Memory B cell (primary cell): ENCODE measurements at places on chromosomes 2 and 18.
A peak's percentile ranks its signal among the peaks of the same experiment; 100 is the strongest.

DNA sequence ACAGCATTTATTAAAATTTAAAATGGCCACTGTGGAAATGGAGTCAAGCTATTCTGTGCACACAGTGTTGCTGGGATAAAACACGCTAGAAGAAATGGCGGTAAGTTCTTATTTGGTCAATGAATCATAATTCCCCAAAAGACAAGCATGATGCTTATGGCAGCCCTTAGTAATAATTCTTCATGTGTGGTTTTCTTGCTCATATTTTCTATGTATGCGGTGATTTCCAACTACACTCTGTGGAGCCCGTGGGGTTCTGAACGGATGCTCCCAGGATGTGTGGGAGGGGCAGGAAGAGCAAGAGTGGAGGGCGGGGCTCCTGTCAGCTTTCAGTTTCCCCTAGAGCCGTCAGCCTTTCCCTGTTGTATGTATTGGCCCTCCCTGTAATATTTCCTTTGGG lies 91.7 kb upstream of the RMDN2 start:
- no peak for DNase-seq

- no peak for DNase-seq
Observed at GRCh38 chr18:69934601-69935265, 12.9 kb downstream of the CD226 start.

DNA sequence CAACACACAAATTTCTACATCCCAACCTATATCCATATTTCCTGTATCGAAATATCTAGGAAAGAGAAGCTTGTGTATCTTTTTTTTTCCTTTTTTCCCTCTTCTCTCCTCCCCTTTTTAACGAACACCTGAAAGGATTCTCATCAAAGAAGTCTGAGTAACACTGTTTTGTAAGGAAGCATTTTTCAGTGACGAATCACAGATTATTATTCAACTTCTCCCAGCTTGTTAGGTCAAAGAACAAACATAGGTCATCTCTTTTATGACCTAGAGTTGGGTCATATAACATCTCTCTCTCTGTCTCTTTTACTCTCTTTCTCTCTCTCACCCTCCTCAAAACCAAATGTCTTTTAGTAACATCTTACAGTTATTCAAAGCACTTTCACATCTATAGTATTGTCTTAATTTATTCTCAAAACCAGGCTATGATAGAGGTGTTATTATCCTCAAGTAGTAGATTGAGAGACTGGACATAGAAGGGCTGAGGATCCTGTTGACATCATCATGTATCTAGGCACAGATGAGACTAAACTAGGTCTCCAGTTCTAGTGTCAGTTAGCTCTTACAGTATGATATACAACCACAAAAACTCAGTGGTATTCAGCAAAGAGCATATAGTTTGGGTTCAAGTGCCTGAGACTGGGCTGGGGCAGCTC lies 80.1 kb upstream of the SPOPL start:
- no peak for DNase-seq

- no peak for DNase-seq
Observed at GRCh38 chr18:35141077-35141476, 99.8 kb upstream of the ZNF397 start.

GRCh38 chr2:169291517-169291916 lies 70.8 kb downstream of the LRP2 start:
- no peak for DNase-seq

DNA sequence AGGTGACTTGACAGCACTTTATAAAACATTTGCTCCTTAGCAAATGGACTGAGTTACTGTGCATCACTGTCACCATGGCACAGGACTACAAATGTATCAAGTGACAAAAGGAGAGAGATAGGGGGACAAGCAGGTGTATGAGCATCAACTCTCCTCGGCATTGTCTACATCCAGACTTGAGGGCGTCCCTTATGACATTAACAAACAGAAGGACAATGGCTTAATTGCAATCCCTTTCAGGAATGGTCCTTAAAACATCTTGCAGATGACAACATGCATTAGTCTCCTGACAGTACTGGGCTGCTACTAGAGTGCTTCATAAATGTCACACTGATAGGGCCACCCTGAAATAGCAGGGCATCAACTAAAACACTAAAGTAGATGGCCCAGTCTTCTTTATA lies 198.8 kb downstream of the PDE1A start:
- DNase-seq, result no peak

- no peak for DNase-seq
Observed at GRCh38 chr18:36314754-36315153, 17.2 kb downstream of the FHOD3 start.

GRCh38 chr2:232488097-232488711 lies 570 bp upstream of the ECEL1 start:
- DNase-seq, result no peak

DNA sequence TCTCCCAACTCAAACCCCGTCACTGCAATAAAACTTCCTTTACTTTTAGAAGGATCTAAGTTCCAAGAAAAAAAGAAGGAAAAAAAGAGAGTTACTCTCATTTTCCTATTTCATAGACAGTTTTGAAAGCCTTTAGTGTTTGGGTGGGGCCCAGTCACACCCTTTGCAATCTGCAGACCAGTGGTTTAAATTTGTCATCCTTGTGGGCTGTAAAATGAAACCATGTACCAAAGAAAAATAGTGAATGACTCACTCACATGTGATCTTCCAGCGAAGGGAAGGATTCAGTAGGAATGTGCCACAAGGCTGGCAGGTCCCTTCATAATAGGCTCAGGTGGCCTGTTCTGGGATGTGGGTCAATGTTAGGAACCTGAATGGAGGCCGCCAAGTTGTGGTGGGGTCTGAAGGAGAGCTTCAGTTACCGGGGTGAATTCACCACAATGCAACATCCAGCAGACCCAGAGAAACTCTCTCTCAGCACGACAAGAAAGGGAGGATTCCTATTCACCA lies 28.3 kb downstream of the ANXA4 start:
- no peak for DNase-seq

DNA sequence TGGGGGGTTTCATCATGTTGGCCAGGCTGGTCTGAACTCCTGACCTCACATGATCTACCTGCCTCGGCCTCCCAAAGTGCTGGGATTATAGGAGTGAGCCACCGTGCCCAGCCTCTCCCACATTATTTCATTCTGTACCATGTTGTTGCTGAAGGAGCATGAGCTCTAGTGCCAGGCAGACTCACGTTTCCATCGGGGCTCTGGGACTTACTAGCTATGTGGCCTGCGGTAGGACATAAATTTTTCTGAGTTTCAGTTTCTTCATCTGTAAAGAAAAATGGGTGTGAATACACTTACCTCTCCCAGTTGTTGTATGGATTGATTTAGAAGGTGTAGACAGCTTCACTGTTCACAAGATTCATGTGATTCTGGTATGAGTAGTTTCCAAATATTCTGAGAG lies 30.8 kb upstream of the CCL20 start:
- DNase-seq, result no peak

DNA sequence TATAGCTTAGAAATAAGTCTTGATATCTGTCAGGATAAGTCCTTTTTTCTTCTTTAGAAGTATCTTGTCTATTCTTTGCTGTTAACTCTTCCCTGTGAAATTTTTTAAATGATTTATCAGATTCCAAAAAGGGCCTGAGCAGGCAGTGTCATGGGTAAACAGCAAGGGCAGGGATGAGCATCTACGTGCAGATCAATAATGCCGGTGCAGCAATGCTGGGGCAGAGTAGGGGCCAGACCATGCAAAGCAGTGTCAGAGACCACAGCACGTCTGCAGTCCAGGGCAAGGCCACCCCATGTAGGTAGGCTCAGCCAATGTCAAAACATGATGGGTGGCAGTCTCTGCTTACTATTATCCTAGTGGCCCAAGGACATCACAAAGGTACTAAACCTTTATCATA lies 182.2 kb downstream of the TMEM247 start:
- no peak for DNase-seq

GRCh38 chr2:67604360-67604759 lies 207.2 kb downstream of the ETAA1 start:
- DNase-seq, result no peak

DNA sequence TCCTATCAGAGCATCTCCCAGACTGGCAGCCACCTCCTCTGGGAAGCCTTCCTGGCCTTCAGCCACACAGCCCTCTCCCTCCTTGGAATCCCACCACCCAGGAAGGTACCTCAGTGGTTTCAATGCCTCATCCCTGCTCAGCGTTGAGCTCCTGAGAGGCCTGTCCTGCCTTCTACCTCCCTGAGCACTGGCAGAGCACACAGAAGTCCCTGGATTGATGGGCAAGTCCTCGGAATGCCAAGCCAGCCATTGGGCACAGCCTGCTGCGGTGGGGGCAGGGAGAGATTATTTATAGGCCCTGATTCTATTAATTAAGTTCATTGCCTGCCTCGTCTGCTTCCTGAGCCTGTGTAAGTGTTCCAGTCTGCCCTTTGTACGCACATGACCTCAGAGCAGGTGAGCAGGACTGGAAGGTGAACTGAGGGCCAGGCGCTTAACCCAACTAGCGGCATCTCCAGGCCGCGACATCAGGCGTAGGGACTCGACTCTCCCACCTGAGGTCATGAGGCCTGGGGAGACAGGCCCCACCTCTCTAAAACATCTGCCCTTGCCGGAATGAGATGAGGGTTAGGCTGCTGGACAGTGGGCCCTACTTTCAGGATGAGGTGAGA lies 63.4 kb downstream of the SMAD7 start:
- DNase-seq, result no peak

DNA sequence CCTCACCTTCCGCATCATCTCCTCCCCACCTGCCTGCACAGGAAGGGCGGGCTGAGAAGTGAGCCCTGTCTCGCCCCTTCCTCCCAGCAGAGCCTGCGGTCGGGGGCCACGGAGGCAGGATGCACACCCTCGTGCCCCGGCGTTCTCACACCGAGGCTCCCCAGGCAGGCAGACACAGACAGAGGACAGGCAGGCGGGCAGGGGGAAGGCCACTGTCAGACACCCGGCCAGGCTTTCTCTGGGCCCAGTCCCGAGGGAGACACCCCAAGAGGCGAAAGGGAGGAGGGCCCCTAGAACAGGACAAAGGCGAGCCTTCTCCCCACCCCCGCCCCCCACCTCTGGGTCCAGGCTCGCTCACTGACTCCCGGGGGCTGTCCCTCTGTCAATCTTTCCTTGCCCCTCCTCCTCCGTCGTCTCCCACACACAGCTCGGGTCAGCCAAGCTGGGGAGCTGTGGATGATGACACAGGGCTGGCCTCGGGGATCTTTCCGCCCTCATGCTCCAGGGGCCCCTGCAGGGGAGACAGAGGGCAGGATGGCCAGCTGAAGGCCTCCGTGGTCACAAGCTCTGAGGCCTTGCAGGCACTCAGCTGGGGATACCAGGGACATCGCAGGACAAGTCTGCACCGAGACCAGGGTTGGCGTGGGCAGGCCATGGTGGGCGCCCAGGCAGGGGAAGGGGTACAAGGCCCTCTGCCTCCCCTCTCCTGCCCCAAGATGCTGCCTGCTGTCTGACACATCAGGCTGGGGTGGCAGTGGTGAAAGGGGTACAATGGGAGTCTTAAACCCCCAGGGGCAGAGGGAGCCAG lies 24.9 kb downstream of the BIN1 start:
- peak; percentile 69 for DNase-seq

- DNase-seq, result no peak
Observed at GRCh38 chr2:10288606-10289005, 14.1 kb upstream of the HPCAL1 start.
